Calu3 (cell line): ENCODE measurements at places on chromosomes 3 and 15. TPM values are rescaled to one million over a fixed set of nuclear protein-coding genes. Genes with fewer than 3 reads are reported as not detected.

DNA sequence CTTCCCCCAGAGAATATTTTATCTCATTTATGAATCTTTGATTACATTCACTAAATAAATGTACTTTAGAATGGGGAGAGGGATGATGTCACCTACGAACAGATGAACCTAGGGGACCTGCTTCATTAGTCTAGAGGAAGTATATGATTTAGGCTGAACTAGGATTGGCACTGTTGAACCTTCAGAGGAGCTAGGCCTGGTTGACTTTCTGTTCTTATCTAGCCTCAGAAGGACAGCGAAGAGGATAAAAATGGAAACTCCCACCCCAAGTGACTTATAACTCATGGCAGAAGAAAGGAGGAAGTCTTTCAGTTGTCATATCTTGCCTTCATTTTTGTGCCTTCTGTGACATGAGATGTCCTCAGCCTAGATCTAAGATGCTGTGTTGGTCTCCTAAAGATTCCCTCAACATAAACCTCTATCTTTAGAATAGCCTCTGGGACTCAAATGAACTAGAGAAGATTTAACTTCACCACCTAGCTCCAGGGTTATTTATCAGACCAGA is 42.6 kb downstream of the POLG start:
- DNase-seq, result no peak

DNA sequence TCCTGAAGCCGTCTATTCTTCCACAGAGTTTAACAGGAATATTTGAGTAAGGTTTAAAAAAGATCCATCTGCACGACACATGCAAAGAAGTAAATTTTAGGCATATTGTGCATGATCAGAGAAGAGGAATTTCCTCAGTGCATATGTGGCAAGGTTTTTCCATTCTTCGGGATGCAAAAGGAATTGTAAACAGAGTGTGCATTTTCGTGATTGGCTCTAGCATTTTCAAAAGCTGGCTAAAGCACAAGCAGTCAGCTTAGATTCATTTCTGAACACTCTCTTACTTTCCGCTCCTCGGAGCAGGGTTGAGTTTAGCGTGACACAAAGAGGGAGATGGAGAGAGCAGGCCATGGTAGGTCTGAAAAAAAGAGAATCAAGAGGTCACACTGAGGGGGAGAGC is 128.2 kb downstream of the ADAMTS9 start:
- DNase-seq, result no peak

DNA sequence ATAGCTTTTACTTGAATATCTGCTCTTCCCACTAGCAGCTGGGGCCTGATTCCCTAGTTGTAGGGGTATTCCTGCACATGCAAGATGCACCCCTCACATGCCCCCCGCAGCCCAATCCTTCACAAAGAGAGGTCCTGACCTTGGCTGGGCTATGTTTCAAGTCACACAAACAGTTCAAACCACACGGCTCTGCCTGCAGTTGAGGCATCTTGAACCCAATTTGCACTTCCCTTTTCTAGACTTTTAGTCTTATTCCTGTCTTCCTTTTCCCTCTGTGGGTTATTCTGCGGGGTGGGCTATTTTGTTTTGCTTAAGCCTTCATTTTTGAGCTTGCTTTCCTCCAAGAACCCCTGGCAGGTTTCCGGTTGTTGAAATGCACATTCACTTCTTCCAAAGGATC is 13.3 kb upstream of the CCR1 start:
- no peak for DNase-seq

- no peak for DNase-seq
Observed at GRCh38 chr3:110341047-110341446, 730.6 kb upstream of the NECTIN3 start.

DNA sequence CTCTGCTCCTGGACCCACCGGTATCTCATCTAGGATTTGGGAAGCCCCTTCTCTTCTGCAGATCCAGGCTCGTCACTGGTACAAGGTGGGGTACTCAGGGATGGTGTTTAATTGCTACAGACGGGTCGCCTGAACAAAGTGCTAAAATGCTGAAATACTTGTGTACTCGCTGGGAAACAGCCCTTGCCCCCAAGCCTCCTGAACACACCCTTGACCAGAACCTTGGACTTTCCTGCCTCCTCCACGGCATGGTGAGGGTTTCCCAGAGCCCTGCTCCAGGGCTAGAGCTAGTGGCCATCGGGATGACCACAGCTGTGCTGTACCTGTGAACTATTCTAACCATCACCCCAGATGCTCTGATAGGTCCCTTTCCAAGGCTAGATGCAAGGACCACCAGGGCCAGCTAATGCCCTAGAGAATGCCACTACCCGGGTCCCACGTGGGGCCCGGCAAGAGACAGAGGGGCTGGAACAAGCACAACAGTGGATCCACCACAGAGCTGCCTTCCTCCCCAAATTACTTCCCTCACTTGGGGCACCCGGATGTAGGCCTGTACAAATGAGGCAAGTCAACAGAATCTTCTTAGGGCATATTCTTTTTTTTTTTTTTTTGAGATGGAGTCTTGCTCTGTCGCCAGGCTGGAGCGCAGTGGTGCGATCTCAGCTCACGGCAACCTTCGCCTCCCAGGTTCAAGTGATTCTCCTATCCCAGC is 267.3 kb downstream of the FOXP1 start:
- no peak for DNase-seq

DNA sequence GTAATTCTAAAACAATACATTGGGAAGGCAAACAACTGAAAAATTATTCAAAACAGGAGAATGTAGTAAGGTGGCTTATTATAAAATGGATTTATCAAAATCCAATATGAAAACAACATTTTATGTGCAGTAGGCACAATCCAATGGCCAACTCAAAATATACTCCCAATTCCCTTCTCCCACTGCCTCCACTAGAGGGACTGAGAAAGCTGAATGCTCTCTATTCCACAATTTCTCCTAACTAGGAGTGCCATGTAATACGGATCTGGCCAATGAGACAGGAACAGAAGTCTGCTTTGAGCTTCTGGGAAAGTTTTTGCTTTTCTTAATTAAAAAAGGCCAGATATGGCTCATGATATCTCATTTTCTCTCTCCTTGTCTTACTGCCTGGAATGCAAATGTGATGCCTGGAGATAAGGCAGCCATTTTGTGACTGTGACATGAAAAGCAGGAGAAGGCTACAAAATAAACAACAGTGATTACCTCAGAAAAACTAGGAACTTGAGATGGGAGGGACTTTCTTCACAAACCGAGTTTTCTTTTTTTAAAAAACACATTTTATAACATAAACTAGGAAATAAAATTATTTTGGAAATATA is 18.8 kb upstream of the VGLL4 start:
- no peak for DNase-seq

DNA sequence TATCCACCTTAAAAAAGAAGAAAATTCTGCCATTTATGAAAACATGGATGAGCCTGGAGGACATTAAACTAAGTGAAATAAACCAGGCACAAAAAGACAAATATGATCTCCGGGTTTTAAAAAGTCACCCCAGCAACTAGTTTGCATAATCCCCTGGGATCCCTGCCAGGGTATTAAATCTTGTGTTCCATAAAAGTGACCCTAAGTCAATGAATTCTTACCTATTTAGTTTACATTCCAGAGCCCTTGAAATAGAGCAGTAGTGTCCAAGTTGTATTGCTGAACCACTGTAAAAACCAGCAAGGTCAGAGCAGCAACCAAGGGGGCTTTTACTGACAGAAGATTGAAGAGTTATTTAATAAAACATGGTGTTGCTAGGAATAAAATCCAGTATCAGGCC is 716.8 kb upstream of the BCHE start:
- no peak for DNase-seq

Gene POC1A
- total RNA-seq, result 26.4 and 26.9 TPM in 2 replicates

Gene PLA2G4D
- not detected in 2 replicates for total RNA-seq

Gene NIPA2
- 26.0 and 26.6 TPM in 2 replicates for total RNA-seq

Gene ROPN1
- not detected in 2 replicates for total RNA-seq
